ENCODE measurements at places on chromosomes 13 and 19.

GRCh38 chr13:29925457-29926097, 75.2 kb upstream of the UBL3 start:
- no peak for DNase-seq

- DNase-seq: no peak
These were observed 144.5 kb downstream of the CYSLTR2 start for GRCh38 chr13:48798180-48798579.

DNA sequence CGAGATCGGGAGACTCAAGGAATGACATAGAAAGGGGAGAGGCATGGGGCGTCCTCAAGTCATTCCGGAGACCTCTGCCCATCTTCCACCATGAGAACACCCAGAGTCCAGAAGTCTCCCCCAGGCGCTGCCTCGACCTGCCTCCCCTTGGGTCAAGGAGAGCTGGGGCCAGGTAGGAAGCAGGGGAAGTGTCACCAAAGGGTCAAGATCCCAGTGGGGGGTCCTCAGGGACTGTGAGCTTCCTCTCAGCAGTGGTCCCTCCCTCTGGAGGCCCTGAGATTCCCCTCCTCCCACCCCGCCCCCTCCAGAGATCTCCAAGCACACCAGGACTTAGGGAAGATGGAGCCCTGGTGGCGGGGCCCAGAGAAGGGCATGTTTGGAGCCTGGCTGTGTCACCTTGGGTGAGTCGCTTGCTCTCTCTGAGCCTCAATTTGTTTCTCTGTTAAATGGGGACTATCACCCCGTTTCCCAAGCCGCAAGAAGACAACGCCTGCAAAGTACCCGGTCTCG, 919 bp downstream of the DACT3 start:
- no peak for DNase-seq

- no peak for DNase-seq
These were observed 3.0 kb upstream of the ZNF628 start for GRCh38 chr19:55473225-55474012.

DNA sequence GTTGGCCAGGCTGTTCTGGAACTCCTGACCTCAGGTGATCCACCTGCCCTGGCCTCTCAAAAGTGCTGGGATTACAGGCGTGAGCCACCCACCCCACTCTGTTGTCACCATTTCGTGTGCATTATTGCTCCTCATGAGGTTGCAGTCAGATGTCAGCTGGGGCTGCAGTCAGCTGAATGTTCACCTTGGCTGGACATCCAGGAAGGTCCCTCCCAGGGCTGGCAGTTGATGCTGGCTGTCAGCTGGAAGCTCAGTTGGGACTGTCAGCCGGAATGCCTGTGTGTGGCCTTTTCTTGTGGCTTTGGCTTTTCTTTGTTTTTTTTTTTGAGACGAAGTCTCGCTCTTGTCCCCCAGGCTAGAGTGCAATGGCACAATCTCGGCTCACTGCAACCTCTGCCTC, 6.6 kb downstream of the MEGF8 start:
- no peak for DNase-seq

- DNase-seq: no peak
These were observed 78.4 kb downstream of the TEX29 start for GRCh38 chr13:111398715-111399299.

- DNase-seq: no peak
These were observed 324.0 kb downstream of the SHISA2 start for GRCh38 chr13:25727810-25728209.

DNA sequence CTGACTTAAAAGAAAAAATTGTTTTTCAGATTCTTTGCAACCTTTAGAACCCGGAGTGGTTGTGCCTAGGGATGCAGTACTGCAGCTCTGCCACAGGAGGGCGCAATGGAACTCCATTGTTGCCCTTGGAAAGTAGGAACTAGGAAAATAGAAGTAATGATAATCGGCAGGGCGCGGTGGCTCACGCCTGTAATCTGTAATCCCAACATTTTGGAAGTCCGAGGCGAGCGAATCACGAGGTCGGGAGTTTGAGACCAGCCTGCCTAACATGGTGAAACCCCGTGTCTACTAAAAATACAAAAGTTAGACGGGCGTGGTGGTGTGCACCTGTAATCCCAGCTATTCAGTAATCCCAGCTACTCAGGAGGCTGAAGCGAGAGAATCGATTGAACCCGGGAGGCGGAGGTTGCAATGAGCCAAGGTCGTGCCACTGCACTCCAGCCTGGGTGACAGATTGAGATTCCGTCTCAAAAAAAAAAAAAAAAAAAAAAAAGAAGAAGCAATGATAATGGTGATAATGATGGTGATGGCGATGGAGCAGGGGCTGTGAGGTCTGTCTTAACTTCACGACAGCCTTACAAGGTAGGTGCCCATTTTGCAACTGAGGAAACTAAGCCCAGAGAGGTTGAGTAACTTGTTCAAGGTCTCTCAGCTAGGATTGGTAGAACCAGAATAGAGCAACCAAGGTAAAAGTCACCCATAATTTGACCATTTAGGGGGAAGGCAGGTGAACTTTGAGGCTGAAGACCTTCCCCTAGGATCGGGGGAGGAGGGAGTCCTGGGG, 5.5 kb upstream of the ADAMTS10 start:
- DNase-seq: peak; percentile 49

DNA sequence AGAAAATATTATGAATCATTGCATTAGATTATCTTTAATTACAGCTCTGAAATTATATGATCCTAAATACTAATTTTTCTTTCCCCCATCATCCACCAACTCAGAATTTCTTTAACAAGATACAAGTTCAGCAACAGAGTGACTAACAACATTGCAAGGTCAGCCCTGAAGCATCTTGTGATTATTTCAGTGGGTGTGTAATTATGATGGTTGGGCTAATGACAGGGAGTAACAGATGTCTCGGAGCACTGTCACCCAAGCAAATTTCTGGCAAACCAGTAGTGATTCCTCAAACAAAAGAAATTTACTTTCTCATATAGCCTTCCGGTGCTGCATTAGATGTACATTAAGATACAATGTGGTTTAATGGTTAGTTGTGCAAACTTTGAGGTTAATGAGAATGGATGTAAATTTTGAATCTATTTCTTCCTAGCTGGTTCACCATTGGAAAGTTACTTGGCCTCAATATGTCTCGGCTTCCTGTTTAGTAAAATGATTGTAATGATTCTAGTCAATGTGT, 238.9 kb downstream of the ITGBL1 start:
- DNase-seq: no peak

GRCh38 chr13:112721198-112722104, 31.6 kb downstream of the ATP11A start:
- DNase-seq: no peak

GRCh38 chr13:78709028-78709427, 50.1 kb upstream of the OBI1 start:
- no peak for DNase-seq

GRCh38 chr19:46068345-46069258, 27.8 kb upstream of the IGFL4 start:
- DNase-seq: no peak

DNA sequence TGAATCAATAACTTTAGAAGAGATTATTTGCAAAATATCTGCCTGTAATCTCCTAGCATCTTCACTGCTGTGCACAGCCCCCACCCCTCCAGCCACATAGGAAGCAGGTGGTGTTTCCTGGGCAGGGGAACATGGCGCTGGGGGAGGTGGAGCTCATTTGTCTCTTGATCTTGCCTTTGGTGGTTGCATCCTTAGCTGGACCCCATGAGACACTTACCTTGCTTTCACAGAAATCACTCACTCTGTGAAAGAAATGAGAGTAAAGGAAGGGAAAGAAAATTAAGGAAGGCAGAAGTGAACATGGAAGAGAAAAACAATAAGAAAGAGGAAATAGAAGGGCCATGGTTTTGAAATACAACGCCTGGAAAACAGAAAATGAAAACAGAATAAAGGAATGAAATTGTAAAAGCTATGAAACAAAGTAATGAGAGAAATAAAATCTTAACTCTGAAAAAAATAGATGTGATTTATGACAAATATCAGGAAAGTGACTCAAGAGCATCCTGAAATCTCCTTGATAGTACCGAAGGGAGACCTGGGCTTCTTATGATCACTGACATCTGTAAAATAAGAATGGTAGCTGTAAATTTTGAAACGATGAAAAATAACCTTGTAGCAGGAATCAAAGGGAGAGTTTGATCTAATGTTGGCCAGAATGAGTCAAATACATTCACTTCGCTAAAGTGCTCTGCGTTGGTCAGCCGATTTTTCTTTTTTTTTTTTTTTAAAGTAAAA, 17.2 kb upstream of the RNASEH2B start:
- DNase-seq: peak; percentile 38

DNA sequence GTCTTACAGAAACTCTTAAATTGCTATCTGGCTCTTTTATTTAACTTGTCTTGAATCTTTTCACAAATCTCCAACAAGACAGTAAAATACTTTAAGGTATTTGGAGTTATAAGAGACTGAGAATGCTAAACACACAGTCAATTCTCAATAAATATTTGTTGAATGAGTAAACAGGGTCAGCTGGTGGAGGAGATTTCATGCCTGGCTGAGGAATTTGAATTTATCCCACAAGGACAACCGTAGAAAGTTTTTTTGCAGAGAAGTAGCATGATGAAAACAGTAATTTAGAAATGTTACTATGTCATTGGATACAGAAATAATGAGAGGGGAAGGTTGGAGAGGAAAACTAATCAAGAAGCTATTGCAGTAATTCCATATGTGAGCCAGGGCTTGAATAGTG, 1223.7 kb downstream of the PCDH17 start:
- no peak for DNase-seq

DNA sequence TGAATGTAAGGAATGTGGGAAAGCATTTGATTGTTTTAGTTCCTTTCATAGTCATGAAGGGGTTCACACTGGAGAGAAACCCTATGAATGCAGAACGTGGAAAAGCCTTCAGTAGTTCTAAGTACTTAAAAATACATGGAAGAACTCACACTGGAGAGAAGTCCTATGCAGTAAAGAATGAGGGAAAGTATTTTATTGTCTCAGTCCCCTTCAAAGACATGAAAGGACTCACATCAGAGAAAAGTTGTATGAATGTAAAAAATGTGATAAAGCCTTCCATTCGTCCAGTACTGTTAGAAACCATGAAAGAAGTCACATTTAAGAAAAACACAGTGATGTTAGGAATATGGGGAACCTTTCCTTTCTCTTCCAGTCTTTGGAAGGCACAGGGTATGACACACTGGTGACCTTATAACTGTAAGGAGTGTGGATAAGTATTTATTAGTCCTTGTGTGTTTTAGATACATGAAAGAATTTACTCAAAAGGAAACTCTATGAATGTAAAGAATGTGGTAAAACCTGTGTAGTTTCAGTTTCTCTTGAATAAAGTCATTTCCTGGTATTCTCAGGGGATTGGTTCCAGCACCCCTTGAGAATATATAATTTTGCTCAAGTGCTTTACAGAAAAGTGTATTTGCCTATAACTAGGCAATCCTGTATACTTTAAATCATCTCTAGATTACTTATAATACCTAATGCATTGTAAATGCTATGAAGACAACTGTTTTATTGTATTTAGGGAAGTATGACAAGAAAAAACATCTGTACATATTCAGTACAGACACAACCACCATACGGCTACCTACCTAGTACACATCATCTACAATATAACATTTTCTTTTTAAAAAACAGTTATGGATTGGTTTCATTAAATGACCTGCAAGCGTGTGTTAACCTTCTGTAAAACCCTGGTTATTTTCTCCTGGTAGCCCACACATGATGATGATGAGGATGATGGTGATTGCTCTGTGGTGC, 52.8 kb downstream of the ZNF823 start:
- no peak for DNase-seq

DNA sequence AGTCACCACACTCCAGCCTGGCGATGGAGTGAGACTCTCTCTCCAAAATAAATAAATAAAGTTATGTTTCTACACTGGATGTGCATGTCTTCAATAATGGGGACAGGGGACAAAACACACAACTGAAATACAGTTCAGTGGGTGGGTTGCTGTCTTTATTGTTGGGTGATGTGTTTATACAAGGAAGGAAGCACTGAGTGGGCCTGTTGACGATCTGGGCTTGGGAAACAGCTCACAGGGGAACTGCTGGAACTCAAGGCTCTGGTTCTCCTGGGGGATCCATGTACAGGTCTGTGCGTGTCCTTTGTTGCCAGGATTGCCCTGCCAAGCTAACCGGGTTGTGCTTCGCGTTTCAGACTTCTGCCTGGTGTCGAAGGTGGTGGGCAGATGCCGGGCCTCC, 18.9 kb downstream of the SPINT2 start:
- DNase-seq: no peak

DNA sequence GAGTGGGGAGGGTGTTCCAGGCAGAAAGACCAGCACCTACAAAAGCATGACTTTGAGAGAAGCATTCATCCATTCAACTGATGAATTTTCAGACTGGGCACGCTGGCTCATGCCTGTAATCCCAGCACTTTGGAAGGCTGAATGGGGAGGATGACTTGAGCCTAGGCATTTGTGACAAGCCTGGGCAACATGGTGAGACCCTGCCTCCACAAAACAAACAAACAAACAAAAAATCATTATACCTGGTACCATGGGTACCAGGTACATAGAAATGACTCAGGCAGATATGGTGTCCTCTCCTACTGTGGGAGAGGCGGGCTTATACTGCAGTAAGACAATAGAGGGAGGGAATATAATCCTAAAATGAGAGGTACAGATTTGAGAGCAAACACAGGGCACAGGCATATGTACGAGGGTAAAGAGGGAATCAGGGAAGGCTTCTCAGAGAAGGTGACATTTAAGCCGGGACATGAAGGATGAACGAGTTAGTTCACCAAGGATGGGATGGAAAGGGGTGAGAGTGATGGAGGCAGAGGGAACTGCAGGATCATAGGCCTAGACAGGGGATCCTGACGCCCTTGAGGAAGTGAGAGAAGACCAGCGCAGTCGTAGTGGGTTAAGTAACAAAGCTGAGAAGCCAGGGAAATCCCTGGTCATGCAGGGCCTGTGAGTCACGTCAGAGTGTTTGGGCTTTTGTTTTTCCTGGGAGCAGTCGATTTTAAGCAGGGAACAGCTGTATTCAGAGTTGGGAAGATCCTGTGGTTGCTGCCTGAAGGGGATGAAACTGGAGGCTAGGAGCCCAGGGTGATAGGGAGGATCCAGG, 2.9 kb downstream of the CYP2S1 start:
- DNase-seq: no peak

- DNase-seq: no peak
These were observed 1.5 kb upstream of the PDX1 start for GRCh38 chr13:27918041-27918917.

DNA sequence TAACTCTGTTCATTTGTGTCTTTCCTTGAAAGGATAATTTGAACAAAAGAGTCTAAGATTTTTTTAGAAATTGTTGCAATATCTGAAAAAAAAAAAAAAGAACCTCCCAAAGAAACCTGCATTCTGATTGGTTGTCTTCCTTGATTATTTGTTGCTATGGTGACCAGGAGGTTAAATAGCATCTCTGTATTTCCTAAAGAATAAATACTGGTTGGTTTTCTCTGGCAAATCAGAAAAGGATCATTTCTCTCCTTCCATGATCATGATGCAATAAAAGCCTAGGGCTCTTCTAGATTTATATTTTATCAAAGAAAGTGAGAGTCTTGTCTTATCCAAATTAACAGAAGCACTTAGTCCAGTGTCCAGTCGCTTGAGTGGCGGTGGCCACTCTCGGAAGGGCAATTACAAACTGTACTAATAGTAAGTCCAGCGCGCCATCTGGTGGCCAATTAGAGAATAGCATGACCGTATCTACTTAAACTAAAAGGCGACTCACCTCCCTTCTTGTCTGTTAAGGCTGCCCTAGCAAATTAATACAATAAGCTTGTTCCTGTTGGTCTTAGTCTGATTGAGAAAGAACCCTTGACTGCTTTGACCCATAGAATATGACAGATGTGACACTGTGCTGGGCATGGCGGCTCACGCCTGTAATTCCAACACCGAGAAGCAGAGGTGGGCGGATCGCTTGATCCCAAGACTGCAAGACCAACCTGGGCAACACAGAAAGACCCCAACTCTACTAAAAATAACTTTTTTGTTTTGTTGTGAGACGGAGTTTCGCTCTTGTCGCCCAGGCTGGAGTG, 47.0 kb upstream of the PNMA8B start:
- DNase-seq: peak; percentile 80

GRCh38 chr19:46618670-46619231, 6.1 kb downstream of the PTGIR start:
- no peak for DNase-seq
